OCI-M1 (cell line): ENCODE measurements at places on chromosomes 16 and 17.

DNA sequence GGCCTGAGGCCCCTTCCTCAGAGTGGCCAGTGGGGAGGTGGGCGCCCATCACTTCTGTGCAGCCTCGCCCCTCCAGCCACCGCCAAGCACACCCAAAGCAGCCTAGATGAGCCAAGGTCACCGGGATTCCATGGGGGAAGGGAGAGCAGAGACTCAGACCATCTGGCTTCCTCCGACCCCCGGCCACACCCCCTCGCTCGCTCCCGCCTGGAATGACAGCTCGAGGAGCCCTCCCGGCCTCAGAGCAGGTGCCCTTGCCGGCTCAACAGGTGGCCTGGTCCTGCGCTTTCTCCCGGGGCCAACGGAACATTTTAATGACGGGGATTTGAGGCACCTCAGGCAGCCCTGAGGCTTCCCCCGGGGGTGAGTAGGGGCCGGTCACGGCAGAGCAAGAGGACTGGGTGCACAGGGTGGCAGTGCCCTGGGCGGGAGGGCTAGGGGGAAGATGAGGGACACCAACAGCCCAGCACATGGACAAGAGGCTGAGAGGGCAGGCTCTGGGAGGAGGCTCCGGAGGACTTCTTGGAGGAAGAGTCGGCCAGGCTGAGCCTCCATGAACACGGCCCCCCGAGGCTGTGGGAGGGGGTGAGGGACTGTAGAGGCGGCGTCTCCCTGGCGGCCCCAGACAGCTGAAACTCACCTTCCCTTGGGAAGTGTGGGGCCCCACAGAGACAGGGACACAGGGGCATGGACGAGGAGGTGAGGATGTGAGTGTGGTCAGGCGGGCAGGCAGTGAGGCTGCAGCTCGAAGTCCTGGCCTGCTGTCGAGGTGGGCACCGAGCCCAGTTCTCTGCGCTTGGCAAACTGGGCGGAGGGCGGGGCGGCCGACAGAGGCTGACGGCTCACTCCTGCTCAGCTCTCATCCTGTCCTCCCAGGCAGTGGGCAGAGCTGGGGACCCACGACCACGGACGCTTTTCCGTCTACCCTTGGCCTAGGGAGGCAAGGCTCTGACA, 12.5 kb upstream of the C1QTNF8 start:
- DNase-seq = no peak

DNA sequence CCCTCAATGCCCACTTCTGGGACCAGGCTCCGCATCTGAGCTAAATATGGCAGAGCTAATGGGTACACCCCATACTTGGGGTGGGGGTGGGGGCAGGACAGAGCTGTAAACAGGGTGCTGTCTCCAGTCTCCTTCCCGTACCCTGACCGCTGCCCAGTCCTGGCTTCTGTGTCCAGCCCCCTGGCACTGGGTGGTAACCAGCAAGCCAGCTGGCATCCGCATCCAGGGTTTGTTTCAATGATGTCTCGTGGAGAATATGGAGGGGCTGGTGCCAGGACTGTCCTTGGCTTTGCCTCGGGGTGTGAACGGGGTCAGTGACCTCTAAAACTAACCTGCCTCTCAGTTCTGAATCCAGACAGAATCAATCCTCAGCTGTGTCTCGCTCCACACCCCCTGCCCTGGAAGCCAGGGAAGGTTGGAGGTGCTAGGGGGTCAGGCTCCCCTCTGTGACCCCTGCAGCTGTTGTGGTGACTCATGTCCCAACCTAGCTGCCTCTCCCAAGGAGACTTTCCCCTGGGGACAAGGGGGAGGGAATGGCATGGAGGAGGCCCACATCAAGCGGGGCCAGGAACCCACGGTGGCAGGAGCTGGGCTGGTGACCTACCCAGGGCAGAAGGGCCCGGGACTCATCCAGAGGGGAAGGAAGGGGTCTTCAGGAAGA, 1.5 kb upstream of the PNMT start:
- no peak for DNase-seq

- peak; percentile 39 for DNase-seq
Measured at GRCh38 chr17:10585529-10585928, 36.1 kb upstream of the MYH2 start.

- no peak for DNase-seq
Measured at GRCh38 chr16:68300734-68301459, 9.8 kb downstream of the SLC7A6OS start.

DNA sequence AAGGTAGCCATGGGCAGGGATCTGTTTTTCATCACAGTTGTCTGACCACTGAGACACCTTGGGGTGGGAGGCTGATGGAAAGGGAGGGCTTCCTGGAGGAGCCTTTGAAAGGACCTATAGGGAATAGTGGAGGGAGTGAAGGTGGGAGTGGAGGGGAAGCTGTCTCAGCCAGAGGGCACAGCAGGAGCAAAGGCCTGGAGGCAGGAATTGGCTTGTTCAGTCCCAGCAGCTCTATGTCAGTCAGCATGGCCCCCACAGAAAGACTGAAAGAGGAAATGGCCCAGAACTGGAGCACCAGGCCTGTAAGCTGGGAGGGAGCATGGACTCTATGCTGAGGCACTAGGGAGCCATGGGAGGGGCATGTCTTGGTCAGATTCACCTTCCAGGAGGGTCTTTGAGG, 12.8 kb upstream of the CBFB start:
- DNase-seq = no peak

DNA sequence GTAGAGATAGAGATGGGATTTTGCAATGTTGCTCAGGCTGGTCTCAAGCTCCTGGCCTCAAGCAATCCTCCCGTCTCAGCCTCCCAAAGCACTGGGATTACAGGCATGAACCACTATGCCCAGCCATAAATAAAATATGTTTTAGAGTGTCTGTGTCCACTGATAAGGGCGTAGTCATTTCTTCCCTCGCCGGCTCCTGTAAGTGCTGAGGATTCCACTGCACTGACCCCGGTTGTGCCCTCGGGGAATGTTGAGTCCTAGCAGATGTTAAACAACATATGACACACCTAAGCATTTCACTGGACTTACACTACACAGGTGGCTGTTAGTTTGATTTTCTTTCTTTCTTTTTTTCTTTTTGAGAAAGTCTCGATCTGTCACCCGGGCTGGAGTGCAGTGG, 5.6 kb upstream of the SHMT1 start:
- peak; percentile 6 for DNase-seq
